ENCODE measurements at places on chromosomes 5 and 9.
A peak's percentile ranks its signal among the peaks of the same experiment; 100 is the strongest.

GRCh38 chr5:133610489-133611356 lies 1.6 kb downstream of the FSTL4 start:
- peak; percentile 57 for DNase-seq

GRCh38 chr9:98774746-98775145 lies 21.6 kb downstream of the ANKS6 start:
- DNase-seq, result no peak

GRCh38 chr9:89956331-89956730 lies 351.5 kb downstream of the GADD45G start:
- DNase-seq, result no peak

DNA sequence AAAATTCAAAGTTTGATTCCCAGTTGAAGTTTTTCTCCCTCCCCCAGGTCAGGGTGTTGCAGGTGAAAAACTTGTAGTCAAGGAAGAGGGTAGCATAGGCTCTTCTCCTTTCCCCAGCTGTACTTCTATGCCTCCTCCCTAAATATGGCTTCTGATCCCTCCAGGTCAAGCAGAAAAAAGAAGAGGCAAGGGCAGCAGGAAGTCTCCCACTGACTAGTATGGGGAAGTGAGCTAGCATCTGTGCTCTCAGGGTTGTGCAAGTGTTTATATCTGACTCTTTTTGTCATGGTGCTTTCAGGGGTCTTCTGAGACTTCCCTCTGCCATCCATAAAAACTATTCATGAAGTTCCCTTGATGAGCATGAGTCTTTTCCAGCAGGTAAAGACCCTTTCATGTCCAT lies 76.0 kb downstream of the ATPSCKMT start:
- no peak for DNase-seq

DNA sequence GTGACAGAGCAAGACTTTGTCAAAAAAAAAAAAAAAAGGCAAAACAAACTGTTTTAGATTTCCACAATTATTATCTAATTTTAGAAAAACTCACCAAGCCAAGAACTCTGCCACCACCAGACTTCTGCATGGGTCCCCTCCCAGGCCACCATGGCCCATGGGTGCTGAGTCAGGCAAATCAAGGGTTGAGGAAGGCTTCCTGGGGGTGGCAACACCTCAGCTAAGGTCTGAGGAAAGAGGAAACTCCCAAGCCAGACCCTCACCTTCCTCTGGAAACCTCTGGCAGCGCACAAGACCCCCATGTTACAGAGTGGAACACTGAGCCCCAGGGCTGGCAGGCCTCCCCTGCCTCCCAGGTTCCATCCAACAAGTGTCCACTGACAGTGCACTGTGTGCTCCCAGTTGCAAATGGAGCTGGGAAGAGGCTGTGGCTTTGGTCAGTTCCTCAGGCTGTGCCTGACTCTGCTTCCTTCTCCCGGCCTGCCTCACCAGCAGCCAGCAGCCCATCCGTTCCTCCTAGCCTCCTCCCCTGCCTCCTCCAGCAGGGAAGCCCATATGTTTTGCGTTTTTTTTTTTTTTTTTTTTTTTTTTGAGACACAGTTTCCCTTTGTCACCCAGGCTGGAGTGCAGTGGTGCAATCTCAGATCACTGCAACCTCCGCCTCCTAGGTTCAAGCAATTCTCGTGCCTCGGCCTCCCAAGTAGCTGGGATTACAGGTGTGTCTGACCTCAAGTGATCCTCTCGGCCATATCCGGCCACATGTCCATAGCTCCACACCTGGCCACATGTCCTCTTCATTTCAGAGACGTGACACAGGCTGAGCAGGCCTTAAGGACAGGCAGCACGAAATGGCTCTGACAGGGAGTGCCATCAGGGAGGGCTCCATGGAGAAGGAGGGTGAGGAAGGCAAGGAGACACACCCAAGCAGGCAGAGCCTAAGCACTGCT lies 3.5 kb upstream of the SUSD3 start:
- no peak for DNase-seq

DNA sequence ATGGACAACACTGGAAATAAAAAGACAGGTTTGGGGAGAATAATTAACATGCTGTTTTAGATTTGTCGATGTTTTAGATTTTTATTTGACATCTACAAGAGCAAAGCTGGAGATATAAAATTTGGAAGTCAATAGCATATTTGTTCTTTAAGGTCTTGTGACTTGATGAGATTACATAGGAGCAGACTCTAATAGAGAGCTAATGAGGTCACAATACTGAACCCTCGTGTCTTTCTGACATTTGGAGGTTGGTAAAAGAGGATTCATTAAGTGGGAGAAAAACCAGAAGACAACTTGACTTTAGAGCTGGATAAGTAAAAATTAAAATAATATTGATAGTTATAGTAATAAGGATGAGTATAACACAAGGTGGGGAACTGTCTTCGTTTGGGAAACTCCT lies 322.7 kb upstream of the SEMA6A start:
- DNase-seq, result no peak

- DNase-seq, result no peak
These were observed 102.5 kb upstream of the TXNDC8 start for GRCh38 chr9:110440172-110440571.
